ENCODE measurements at places on chromosomes 2 and 18.

DNA sequence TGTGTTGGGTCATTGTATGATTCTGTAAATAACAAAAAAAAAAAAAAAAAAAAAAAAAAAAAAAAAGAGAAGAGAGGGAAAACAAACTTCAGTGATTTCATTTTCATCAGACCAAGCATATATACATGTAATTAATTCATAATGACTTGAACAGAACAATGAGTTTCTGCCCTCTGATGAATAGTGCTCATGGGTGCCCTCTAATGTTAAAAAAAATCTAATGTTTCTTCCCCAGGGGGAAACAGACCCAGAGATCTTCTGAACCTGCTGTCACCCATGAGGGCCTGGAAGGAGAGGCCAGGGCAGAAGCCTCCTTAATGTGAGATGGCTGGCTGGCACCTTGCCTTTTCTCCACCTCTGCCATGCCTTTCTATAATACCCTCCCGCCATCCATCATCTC, 289.2 kb downstream of the ZNF521 start:
- DNase-seq: no peak

DNA sequence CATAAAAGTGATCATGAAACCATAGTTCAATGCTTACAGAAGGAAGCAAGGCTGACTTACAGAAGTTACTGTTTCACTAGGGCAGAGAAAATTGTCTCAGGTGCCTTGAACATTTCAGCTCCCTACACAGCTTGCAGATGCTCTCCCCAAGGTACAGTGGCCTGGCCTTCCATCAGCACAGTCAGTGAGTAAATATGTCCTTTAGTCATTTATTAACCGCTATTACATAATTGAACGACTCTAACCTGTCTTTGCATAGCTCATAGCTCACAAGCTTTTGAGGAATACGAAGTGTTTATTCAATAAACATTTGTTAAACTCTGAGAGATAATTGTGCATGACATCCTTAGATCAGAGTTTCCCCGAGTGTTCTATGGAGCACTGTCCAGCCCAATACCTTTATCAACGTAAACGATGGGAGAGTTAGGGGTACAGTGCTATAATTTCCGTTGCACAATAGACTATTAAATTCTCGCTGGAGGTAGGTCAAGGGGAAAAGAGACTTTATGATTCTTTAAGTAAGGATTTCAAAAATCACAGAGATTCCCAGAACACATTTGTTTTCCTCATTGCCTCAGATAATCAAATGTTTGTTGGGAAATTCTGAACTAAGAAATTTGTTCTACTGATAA, 677.8 kb downstream of the TSN start:
- no peak for DNase-seq

DNA sequence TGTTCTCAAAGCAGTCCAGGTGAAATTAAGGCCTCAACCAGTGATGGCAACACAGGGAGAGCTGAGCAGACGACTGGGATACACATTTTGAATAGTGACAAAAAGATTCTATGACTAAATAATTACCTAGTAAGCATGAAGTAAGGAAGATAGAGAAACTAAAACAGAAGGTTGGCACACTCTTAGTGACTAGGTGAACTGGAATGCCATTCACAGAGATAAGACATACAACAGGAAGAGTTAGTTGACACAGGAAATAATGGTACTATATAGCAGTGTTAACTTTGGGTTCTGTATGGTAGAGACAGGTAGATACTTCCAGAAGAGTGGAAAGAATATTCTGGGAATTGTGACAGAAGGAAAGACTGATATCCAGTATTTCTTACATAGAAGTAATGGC, 181.8 kb upstream of the NT5C1B start:
- DNase-seq: no peak

- no peak for DNase-seq
Observed at GRCh38 chr18:12884406-12885323, 628 bp upstream of the PTPN2 start.

- no peak for DNase-seq
Observed at GRCh38 chr2:219186754-219187456, 8.8 kb downstream of the RETREG2 start.

DNA sequence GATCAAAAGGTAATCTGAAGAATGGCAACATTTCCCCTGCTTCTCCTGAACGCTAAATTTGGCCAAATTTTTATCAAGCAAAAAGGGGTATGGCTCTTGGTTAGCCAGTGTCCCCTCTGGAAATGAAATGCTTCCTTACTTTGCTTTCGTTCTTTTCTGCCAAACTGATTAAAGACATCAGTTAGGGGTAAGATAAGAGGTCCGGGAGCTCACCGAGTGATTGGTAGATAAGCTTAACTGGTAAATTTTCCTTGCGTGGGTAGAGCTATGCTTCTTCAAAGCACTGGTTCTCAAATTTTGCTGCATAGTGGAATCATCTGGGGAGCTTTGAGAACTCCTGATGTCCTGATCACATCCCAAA, 62.7 kb upstream of the MAPRE2 start:
- DNase-seq: no peak

DNA sequence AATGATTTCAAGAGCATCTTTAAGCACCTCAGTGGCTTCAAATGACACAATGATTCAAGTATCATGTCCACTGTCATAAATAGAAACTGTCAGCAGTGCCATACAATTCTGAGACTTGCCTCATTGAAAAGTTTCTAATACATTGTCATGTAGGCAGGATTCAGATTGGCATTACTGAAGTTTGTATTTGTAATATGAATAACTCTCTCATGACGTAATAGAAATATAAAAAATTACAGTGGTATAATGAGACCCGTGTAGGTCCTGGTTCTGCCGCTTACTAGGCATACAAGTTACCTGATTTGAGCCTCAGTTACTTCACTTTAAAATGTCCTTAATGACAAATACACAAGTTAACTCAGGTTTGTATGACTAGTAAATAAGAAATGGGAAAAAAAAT, 1536.2 kb upstream of the NXPH2 start:
- DNase-seq: no peak

DNA sequence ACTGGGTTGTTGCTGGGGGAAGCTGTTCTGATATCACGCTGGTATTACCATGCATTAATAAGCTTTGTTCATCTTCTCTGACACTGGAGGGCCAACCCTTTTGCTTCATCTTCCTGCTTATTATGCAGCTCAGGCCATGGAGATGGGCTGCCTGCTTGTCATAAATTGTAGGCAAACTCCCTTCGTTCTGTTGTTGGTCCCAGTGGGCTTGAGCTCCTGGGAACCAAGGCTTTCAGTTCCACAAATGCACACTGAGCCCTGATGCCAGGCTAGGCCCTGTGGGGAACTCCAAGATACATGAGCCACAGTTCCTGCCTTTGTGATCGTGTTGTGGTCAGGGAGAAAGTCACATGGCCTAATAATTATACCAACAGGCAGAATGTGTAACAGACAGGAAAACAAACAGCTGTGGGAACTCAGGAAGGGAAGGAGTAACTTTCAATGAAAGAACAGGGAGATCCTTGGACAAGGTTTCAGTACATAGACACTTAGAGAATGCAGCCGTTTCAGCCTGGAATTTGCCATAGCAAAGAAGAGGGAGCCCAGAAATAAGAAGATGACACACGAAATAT, 49.0 kb upstream of the BCL2L11 start:
- no peak for DNase-seq

- no peak for DNase-seq
Observed at GRCh38 chr2:159650574-159650973, 34.2 kb upstream of the BAZ2B start.

DNA sequence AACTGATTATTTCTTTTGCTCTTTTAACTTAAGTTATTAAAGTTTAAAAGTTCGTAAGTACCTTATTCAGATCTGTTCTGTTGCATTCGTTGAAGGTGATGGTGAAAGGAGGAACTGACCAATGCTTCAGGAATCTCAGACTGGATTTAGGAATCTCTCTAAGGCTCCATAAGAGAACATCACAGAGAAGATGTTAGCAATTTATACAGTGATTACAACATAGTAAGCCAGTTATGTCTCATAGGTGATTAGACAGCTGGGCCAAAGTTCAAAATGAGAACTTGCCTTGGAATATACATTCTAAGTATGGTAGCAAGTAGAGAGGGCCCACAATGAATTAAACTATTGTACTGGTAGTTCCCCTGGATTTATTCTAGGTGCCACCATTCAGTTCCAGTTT, 3.2 kb downstream of the MARS2 start:
- DNase-seq: no peak

DNA sequence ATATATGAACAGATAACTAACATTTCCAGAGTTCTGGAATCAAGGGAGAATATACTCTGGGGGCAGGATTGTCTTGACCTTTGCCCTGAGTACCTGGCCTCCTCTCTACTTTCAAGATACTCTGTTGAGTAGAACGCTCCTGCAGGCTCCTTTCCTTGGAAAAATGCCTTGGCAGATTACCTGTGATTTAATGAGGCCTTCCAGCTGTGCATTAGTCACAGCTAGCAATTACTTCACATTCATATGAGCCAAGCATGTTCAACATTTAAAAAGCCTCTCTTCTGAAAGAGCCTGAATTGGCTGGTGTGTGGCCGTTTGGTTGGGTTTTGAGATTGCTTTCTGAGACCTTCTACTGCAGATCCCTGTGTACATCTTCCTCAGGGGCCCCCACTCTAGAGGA, 142.2 kb downstream of the PLCL1 start:
- no peak for DNase-seq

- no peak for DNase-seq
Observed at GRCh38 chr2:187862715-187863114, 308.5 kb upstream of the TFPI start.

DNA sequence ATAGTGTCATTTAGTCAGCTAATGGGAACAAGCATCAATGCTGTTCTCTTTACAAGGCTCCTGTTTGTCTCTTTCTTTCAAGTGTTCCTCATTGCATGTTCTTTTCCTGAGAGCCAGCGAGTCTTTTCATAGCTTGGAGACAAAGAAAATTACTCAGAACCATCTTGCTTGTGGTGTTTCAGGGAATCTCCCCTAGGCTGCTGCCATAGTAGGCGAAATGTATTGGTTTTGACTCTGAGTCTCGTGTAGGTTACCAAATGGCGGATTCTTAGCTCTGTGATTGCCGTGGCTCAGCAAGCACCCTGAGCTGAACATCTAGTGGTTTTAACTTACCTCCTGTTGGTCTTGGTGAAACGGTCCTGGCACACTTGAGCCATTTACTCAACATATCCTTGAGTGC, 68.7 kb downstream of the RHBDD1 start:
- no peak for DNase-seq

DNA sequence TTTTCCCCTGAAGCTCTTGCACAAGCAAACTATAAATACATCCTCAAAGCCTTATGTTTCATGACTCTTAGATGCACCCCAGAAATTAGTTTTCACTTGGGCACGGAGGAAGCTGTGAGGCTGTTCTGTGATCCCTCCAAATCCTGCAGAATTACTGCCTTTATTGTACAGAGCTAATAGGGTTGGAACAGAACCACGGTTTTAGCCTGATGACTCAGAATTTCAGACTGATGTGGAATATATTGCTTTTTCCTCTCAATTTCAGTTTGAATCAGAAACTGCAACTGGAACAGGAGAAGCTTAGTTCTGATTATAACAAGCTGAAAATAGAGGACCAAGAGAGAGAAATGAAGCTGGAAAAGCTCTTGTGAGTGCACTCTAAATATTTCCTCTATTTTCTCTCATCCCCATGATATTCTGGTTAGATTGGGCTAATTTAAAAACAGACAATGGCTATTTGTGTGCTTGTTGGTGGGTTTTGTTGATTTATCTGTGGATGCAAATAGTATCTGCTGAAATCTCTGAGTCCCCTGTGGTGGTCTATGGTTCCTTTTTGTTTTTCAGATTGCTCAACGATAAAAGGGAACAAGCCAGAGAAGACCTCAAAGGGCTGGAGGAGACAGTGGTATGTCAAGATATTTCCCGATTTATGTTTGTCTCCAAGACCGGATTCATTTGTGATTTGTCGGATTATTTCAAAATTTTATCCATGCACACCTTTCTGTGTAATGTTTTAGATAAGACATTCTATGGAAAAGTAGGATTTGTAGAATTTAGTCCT, 38.2 kb upstream of the LYPD6B start:
- DNase-seq: no peak

DNA sequence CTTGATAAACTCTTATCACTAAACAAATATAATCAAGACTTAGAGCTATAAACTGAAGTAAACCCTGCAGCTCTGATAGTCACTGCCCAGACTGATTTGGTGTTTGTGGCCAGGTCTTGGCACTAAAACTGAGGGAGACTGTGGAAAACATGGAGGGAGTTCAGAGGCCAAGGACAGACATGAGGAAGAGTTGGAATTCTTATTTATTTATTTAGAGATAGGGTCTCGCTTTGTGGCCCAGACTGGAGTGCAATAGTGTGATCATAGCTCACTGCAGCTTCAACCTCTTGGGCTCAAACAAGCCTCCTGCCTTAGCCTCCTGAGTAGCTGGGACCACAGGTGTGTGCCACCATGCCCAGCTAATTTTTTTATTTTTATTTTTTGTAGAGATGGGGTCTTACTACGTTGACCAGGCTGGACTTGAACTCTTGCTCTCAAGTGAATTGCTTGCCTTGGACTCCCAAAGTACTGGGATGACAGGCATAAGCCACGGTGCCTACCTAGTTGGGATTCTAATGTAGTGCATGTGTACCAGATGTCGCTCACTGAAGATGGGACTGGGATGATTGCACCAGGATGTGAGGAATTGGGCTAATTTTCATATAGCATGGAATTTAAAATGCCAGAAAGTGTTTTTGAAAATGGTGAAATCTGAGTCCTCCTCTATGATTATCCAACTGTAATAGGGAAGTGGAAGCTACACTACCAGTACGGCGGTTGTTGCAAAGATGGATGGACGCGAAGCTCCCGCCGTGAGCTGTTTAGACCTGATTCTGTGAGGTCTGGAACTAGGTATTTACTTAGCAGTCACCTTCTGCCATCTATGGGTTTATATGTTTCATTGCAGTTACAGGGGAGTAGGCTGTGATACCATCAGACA, 52.7 kb upstream of the CTLA4 start:
- no peak for DNase-seq

- DNase-seq: no peak
Observed at GRCh38 chr2:232421189-232421785, 14.6 kb downstream of the ALPG start.

DNA sequence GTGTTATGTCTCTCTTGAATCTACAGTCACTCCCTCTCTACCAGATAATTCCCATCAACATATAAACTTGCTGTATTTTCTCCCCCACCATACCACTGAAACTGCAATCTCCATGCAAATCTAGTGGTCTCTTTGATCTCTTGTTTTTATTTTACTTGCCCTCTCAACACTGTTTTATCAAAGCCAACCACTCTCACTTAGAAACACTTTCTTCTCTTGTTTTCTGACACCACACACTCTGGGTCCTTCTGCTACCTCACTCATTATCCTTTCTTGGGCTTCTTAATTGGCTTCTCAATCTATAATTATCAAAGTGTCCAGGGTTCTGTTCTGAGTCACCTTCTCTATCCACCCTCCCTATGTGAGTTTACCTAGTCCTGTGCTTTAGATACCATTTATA, 2.0 kb upstream of the MCFD2 start:
- DNase-seq: no peak

- no peak for DNase-seq
Observed at GRCh38 chr2:45855374-45855773, 203.9 kb downstream of the PRKCE start.

GRCh38 chr2:32926708-32927084, 20.1 kb upstream of the LTBP1 start:
- DNase-seq: no peak

GRCh38 chr2:181464966-181465365, 7.8 kb downstream of the ITGA4 start:
- DNase-seq: no peak

All from stimulated activated CD8-positive, alpha-beta memory T cell treated with anti-CD3 and anti-CD28 coated beads, Interleukin-7, amount 100 ng/mL, for 1 hour (primary cell).